ENCODE measurements at places on chromosomes 2 and 18.

DNA sequence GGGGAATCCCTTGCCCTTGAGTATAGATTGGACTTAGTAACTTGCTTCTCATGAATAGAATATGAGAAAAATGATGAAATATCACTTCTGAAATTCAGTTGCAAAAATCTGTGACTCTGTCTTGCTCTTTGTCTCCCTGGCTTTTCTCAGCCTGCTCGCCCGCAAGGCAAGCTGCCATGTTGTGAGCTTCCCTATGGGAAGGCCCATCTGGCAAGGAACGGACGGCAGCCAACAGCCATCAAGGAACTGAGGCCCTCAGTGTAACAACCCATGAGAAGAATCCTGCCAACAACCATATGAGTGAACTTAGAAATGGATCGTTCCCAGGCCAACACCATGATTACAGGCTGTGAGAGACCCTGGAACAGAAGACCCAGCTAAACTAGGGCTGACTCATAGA, 58.4 kb upstream of the PGAP1 start:
- no peak for DNase-seq

DNA sequence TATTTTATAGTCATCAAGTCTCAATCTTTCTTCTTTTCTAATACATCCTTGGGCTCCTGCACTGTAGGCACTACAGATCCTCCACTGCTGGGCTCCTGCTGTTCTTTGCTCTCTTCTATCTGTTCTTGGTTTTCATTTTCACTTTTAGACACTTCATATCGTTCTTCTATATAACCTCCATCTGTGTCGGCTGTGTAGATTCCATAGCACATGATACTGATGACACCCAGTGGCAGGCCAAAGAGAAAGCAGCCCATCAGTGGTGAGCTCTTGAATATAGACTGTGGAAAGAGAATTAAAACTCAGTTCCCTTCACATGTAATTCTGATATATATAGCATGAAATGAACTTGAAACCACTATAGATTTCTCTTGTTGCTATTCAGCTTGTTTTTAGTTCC, 38.0 kb downstream of the TMX3 start:
- no peak for DNase-seq

GRCh38 chr18:48687346-48688042, 148.7 kb downstream of the CTIF start:
- no peak for DNase-seq

- DNase-seq, result no peak
These were observed 1603.8 kb upstream of the ZEB2 start for GRCh38 chr2:146123714-146124113.

DNA sequence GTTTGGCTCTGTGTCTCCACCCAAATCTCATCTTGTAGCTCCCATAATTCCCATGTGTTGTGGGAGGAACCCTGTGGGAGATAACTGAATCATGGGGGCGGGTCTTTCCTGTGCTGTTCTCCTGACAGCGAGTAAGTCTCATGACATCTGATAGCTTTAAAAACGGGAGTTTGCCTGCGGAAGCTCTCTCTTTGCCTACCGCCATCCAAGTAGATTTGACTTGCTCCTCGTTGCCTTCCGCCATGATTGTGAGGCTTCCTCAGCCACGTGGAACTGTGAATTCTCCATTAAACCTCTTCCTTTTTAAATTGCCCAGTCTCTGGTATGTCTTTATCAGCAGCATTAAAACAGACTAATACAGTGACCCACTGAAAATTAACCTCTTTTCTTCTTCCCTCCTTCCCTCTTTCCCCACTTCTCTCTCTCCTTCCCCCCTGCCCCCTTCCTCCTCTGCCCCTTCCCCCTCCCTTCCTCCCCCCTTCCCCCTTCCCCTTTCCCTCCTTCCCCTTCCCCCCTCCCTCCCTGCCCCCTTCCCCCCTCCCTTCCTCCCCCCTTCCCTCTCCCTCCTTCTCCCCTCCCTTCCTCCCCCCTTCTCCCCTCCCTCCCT, 818.8 kb downstream of the SLC4A3 start:
- DNase-seq, result no peak

- no peak for DNase-seq
These were observed 765 bp upstream of the LHCGR start for GRCh38 chr2:48756289-48756688.

DNA sequence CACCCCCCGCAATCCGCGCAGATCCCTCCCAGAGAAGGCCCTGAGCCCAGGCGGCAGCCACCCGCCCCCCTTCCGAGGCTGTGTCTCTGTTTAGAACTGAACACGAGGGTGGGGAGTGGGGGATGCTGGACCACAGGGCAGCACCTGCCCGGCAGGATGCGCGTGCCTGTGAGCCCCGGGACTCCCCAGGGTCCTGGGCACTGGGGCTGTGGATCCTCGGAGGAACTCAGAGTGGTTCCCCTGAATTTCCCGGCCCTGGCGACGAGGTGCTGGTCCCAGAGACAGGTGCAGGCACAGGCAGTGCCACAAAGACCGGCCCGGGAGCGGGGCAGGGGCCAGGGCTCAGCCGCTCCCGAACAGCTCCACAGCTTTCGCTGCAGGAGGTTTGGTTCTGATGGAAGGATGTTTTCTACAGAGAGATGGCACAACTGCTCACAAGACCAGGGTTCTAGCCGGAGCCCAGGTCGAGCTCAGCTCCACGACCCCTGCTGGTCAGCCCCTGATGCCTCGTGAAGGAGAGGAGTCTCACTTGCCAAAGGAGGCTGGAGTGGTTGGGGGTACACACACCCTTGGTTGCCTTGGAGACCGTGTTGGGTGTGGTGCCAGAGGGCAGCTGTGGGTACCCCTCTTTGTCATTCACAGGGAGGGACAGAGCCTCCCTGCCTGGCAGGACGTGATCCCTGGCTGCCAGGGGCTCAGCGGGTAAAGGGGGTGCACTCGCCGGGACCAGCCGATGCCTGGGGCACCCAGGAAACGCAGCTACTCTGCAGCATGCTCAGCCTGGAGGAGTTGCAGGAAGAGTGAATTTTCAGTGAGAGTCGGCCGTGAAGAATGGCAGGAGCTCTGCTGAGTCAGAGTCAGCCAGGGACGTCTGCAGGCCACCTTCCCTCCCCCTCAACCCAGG, 4.4 kb upstream of the NEU4 start:
- no peak for DNase-seq

GRCh38 chr2:234571620-234572407, 74.9 kb upstream of the ARL4C start:
- no peak for DNase-seq

GRCh38 chr2:33168922-33169321, 222.2 kb downstream of the LTBP1 start:
- DNase-seq, result no peak

DNA sequence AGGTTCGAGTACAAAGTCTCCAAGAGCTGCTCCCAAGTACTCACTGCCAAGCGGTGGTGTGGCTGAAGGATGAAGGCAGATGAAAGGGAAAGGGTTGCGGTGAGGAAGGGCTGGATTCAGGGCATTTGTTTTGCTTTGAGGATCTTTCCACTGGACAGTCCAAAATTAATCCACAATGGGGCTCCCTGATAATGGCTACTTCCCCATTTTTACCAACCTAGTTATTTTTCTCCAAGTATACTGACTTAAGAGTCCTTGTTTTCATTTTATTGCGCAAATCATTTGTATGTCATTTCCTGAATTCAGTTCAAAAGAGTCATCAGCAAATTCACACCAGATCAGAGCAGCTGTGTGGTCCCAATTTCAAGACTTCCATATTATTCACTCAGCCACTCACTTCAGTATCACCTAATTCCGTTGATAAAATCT, 464 bp upstream of the SESTD1 start:
- DNase-seq, result no peak

DNA sequence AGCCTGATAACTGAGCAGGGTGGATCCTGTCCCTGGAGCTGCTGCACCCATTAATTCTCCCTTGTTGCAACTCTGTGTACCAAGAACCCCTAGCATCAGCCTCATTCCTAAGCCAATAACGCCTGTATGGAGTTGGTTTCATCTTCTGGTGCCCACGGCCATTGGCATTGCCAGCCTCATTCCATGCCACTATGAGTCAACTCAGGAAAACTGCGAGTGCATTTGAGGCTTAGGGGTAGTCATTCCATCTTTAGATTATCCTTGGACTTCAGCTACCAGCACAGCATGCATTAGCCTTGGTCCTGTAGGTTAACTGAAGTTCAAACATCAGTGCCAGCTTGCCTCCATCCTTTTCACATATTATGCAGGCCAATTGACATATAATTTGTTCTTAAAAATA, 1.4 kb upstream of the TRIM54 start:
- no peak for DNase-seq

- DNase-seq, result no peak
These were observed 116.5 kb downstream of the ATP9B start for GRCh38 chr18:79185648-79186047.

DNA sequence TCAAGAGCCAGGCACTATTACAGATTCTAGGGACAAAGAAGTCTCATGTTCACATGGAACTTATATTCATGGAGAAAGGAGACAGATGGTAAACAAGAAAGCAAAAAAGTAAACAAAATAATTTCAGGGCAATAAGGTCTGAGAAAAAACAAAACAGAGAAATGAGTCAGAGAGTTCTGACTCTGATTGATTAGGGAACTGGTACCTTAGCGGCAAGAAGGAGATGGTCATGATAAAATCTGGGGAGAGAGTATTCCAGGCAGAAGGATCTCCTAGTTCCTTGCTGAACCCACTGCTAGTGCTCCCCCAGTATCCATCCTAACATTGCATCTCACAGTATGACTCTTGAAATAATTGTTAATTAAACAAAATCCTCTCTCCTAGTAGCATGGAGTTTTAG, 161.8 kb upstream of the KLF7 start:
- no peak for DNase-seq

- no peak for DNase-seq
These were observed 28.2 kb downstream of the HS1BP3 start for GRCh38 chr2:20622731-20623130.

GRCh38 chr2:176395273-176395854, 126.1 kb downstream of the MTX2 start:
- no peak for DNase-seq

DNA sequence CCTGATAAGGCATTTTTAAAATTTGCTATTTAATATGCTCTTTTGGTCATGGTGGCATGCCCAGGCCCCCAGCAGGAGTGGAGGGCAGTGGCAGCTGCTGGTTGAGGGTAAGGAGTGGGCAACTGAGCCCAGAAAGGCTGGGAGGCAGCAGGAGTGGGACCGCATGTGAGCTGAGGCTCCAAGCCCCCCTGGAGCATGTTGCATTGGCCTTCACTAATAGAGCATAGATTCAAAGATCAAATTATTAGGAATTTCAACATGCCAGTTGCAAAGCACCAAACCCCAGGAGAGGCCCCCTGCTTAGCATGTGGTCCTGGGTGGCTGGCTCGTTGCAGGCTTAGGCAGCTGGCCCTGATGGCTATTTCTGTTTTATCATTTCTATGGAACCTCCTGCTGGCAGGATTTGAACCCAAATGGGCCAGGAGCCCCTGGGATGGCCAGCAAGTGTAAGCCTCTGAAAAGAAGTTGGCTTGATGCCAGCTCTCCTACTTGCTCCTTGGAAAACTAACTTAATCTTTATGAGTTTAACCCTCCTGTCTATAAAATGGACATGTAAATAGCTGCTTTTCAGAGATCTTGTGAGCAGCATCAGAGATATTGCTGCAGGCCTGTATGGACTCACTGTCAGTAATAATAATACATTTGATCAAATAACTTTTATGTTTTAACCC, 42.1 kb upstream of the TMEM131 start:
- no peak for DNase-seq

DNA sequence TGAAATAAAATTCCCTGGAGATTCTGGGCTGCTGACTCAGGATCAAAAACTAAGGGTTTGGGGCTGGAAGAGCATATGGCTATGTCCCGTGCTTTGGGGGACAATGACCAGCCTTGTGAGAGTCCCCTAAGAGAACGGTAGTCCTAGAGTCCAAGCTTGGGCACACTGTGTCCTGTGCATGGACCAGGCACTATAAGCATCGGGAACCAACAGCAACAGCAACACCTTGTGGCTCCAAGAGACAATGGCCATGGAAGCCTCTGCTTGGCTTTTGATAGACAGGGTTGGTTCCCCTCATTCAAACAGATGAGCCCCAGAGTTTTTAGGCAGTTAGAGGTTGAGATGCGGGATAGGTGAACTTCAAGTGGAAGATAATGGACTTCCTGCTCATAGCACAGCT, 294.4 kb upstream of the CHAC2 start:
- no peak for DNase-seq

DNA sequence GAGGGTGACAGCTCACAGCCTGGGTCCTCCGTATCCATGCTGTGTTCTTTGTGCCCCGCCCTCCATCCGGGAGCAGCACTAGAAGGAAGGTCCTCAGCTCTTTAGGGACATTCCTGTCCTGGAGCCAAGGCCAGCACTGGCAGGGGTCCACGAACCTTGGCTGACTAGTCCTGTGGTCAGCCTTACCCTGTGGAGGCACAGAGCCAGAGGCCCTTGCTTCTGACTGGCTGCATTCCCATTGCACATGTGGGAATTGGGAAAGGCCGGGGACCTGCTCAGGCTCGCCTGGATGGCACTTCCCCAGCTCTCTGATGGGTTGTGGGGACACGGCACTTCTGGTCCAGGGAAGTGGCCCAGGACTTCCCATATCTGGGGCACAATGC, 24.9 kb upstream of the RHOB start:
- no peak for DNase-seq

DNA sequence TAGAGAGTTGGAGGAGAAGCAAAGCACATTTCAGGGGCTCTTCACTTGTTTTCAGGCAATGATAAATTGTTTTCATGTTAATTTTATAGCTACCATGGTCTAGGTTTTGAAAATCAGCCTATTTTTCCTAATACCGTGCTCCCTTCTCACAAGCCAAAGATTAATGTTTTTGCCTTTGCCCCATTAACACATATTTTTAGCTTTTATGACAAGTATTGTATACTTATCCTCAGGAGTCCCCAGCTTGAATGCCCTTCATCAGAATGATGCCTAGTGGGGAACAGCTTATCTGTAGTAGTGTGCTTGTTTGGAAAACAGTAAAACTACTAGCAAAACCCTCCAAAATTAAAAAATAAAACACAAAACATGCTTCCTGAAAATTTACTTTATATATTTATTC, 194.0 kb downstream of the LNPK start:
- DNase-seq, result no peak

- no peak for DNase-seq
These were observed 801.8 kb downstream of the CCDC85A start for GRCh38 chr2:56985609-56986008.

DNA sequence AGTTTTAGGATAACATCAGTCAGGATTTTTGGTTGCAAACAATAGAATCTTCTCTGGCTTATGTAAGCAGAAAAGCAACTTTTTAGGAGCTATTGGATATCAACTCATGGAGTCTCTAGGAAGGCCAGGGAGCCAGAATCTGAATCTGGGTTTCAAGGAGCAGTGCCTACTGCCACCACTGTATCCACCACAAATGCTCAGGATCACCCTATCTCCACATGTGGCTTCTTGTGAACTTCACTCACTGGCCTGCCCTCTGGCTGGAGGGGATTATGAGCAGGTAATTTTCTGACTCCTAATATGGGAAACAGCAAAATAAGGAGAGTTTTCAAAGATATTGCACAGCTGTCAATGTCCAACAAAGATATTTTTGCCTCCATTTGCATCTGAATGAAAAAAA, 142.9 kb downstream of the PKP4 start:
- no peak for DNase-seq

DNA sequence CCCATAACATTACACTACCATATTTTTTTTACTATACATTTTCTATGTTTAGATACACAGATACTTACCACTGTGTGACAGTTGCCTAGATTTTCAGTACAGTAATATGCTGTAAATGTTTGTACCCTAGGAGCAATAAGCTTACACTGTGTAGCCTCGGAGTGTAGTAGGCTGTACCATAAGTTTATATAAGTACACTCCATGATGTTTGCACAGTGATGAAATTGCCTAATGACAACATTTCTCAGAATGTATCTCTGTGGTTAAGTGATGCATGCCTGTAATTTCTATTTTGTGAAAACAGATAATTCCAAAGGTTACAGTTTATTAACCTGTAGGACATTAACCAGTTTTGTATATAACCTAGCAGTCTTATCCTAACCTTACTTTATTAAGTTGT, 128.1 kb upstream of the RBMS1 start:
- no peak for DNase-seq
